Stomach (tissue), 19 donors: ENCODE measurements at places on chromosomes 5 and 9. TPM values are rescaled to one million over a fixed set of nuclear protein-coding genes. Genes with fewer than 3 reads are reported as not detected.

The TNFSF15 gene
- 1.4 TPM for total RNA-seq

The CD74 gene
- 142 TPM for total RNA-seq

The MZB1 gene
- total RNA-seq = 15.8 TPM

The MEGF10 gene
- 2.0 TPM for total RNA-seq

The LRRC19 gene
- 3.7 TPM for total RNA-seq

The LHX3 gene
- total RNA-seq = not detected

The S1PR3 gene
- 1.2 TPM for total RNA-seq

The PCDHGB7 gene
- total RNA-seq = 19.3 TPM

The DOCK2 gene
- 3.2 TPM for total RNA-seq

The GRXCR2 gene
- not detected for total RNA-seq

The C9orf50 gene
- not detected for total RNA-seq

The TMEM174 gene
- total RNA-seq = not detected

The PCDHA4 gene
- total RNA-seq = 1.3 TPM

The LHX6 gene
- 4.6 TPM for total RNA-seq

The PALM2AKAP2 gene
- total RNA-seq = 6.2 TPM

The PIP5K1B gene
- total RNA-seq = 20.1 TPM
